ENCODE measurements at places on chromosomes 12 and 14. TPM values are rescaled to one million over a fixed set of nuclear protein-coding genes. Genes with fewer than 3 reads are reported as not detected.

SAMD4A gene
- total RNA-seq: 7.6 TPM

NYNRIN gene
- total RNA-seq: 0.26 TPM

OR4E2 gene
- not detected for total RNA-seq

BICDL1 gene
- 2.5 TPM for total RNA-seq

TMEM63C gene
- total RNA-seq: 2.2 TPM

YLPM1 gene
- 43.7 TPM for total RNA-seq

PTGER2 gene
- 1.9 TPM for total RNA-seq

FOXA1 gene
- total RNA-seq: 5.3 TPM

TAS2R8 gene
- total RNA-seq: not detected

STXBP6 gene
- 2.0 TPM for total RNA-seq

GDF3 gene
- total RNA-seq: not detected

Data from A549 treated with ZK216348 at 1 μM for 4 hours (cell line).